ENCODE measurements at places on chromosomes 3 and 15.

GRCh38 chr15:95574053-95574452 lies 756.4 kb upstream of the NR2F2 start:
- no peak for DNase-seq

DNA sequence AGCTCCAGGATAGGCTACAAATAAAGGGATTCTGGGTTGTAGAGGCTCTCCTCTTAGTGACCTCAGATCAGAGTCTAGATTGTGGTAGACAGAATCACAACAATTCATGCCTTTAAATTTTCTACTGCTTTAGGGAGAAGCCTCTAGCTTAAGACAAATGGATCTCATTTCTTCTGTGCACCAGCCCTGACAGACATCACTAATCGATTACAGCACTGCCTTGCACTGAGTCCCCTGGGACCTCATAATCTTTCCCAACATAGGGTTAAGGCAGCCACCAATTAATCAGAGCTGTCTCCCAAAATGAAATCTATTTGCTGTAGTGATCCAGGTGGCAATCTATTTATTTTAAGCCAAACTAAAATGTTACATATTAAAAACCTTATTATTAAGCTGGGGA lies 436.5 kb upstream of the WNT5A start:
- DNase-seq, result no peak

DNA sequence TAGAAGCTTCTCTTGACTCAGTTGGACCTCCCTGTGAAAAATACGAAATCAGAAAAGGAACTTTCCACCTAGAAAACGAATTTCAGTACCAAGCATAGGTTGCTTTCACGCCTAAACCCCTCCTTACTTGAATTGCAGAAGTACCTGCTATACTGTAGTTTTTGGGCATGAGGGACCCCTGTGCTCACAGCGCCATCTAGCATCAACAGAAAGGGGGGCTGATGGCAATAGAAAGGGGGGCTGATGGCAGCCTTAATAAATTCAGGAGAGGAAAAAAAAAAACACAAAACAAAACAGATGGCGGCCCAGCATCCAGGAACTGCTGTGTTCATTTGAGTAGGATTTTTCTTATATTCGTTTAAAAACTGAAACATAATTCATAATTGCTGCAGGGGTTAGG lies 96.7 kb downstream of the NPAP1 start:
- no peak for DNase-seq

GRCh38 chr3:13137941-13138832 lies 65.0 kb upstream of the IQSEC1 start:
- no peak for DNase-seq

DNA sequence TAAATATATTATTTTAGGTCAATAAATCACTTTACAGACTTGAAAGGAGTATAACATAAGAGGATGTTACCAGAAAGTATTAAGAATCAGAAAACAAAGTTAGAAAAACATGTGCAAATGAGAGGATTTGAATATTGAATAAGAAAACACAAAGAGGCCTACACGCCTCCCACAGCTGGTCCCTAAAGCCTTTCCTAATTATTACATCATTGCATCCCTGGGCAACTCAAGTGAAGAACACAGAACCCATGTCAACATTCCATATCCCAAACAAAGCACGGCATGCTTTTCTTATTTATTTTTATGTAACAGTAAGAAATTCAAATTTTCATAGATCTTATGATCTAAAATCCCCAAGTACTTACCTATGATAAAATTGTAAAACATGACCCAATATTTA lies 61.2 kb downstream of the HERC1 start:
- DNase-seq, result no peak

DNA sequence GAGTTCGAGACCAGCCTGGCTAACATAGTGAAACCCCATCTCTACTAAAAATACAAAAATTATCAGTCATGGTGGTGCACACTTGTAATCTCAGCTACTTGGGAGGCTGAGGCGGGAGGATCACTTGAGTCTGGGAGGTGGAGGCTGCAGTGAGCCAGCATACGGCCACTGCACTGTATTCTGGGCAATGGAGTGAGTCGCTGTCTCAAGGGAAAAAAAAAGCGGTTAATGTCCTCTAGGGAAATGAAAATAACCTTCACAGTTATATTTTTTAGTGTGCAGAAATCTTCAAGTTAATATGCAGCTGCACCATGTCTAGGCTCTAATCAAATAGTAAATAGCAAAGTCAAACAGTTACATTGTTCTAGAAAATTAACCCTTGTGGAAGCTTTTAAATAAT lies 14.8 kb downstream of the CEP19 start:
- DNase-seq, result no peak

DNA sequence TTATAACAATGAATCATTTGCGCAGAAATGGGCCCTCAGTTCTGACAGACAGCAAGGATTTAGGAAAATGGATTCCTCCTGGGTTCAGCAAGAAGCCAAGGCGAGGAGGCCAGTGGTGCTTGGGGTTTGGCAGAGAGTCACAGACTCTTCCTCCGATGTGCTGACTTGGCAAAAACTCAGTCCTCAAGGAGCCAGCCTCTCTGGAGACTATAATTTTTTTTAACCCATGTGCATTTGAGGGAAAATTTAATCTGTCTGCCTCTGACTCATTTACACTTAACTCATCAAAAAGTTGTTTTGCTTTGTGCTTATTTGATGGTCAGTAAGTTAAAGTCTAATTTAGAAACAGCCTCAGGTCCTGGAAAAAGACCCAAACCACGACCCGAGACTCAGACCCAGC lies 34.2 kb upstream of the SLC24A5 start:
- no peak for DNase-seq

DNA sequence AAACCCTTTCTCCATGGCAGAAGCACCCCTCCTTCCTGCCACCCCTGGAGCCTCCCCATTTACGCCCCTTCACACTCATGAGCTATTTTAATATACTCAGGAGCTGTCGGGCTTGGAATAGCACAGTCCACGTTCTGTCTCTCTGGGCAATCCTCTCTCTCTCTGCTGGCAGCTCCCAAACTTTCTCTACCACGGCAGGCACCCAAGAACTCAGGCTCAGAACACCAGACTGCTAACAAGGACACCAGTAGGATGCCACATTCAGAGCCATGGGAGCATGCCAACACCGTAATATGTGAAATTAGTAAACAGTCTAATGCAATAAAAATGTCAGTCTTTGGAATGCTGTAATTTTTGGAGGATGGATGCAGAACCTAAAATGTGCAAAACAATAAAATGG lies 19.3 kb downstream of the TNFAIP8L3 start:
- DNase-seq, result no peak

DNA sequence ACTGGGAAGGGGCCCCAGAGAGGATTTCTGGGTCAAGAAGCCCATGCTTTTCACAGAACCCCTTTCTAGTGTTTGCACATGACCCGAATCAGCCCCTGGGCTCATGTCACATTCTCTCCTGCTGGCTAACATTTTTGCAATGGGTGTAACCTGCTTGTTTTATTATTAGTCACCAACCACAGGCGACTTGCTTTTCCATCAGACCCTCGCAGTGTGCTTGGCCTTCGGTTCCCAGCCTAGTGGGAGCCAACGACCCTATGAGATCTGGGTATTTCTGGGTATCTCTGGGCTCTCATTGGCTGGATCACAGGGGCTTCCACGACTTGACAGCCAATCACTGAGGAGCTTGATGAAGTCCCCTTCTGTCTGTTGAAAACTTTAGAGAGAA lies 11.0 kb upstream of the FBLN2 start:
- DNase-seq, result no peak

GRCh38 chr3:42264399-42265058 lies 1.5 kb downstream of the CCK start:
- peak; percentile 8 for DNase-seq

- no peak for DNase-seq
These were observed 60.1 kb upstream of the DAZL start for GRCh38 chr3:16665282-16665741.

- DNase-seq, result no peak
These were observed 64.5 kb downstream of the THBS1 start for GRCh38 chr15:39645138-39645975.

DNA sequence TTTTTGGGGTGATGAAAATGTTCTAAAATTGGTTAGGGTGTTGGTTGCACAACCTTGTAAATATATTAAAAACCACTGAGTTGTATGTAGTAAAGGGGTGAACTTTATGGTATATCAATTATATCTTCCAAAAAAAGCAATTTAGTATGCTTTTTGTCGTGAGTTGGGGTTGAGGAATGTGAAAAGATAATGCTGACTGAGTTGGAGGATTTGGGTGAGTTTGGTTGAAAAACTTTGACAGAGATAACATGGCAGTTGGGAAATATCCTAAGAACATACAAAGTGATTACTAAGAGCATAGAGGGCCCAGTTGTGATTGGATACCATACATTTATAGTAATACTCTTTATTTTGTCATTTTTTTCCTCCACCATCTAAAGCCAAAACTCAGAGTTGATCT lies 33.6 kb downstream of the HMG20A start:
- DNase-seq, result no peak

- DNase-seq, result no peak
These were observed 111.9 kb downstream of the ARPP21 start for GRCh38 chr3:35751207-35751606.

GRCh38 chr3:124584245-124584551 lies 146.1 kb upstream of the UMPS start:
- DNase-seq, result no peak

DNA sequence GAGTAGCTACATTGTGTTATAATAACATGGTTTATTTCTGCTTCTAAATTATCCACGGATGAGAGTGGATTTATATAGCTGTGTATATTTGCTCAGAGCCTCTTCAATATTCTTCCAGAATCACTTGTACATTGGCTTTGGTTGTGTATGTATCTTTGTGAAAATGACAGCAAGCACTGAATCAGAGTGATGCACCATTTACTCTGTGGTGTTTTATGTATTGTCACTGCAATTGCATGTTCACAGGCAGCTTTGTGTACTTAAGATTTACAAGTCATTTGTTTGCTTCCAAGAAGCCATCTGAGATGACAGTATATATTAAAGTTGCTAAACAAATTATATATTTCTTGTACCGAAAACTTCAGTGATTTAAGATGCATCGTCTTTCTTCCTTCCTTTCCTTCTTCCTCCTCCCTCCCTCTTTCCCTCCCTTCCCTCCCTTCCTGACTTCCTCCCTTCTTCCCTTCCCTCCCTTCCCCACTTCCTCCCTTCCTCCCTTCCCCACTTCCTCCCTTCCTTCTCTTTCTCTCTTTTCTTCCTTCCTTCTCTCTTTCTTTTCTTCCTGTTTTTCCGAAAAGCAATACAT lies 362.3 kb upstream of the GOLIM4 start:
- DNase-seq, result no peak

- peak; percentile 65 for DNase-seq
These were observed 731 bp downstream of the ZNF710 start for GRCh38 chr15:90001683-90002427.

DNA sequence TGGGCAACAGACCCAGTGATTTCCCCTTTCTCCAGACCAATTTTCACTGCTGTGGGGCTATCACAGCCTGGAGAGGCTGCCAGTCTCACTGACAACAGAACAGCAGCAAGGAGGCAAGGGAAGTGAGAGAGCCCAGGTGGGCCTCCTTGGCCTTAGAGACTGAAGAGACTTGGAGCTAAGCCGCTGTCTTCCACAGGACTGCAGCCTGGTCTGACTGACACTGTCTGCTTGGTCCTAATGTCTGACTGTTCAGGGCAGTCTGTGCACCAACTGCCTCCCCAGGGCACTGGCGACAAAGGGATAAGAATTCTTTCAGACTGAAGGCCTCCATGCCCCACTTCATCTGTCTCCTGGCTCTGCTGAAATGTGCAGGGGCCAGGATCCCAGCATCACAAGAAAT lies 11.5 kb downstream of the POMGNT2 start:
- DNase-seq, result no peak

DNA sequence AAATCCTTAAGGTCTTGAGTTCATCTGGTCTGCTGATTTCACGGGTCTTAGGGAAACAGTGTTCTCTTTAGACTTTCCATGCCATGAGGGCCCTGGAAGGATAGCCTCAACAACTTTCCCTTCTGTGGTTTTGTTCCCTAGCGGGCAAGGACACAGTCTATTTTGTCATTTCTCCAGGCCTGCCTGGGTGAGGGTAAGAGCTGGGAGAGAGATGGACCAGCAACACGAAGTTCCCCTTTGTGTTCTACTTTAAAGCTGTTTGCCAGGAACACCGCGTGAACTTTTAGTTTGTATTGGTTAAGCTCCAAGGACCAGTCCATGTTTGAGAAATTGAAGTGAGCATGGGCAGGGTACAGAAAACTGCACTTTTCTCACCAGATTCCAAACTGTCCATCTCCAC lies 20.9 kb downstream of the ST3GAL6 start:
- DNase-seq, result no peak

- no peak for DNase-seq
These were observed 288.3 kb downstream of the CNTN6 start for GRCh38 chr3:1380926-1381646.

GRCh38 chr3:141529256-141529655 lies 42.4 kb downstream of the RASA2 start:
- DNase-seq, result no peak

DNA sequence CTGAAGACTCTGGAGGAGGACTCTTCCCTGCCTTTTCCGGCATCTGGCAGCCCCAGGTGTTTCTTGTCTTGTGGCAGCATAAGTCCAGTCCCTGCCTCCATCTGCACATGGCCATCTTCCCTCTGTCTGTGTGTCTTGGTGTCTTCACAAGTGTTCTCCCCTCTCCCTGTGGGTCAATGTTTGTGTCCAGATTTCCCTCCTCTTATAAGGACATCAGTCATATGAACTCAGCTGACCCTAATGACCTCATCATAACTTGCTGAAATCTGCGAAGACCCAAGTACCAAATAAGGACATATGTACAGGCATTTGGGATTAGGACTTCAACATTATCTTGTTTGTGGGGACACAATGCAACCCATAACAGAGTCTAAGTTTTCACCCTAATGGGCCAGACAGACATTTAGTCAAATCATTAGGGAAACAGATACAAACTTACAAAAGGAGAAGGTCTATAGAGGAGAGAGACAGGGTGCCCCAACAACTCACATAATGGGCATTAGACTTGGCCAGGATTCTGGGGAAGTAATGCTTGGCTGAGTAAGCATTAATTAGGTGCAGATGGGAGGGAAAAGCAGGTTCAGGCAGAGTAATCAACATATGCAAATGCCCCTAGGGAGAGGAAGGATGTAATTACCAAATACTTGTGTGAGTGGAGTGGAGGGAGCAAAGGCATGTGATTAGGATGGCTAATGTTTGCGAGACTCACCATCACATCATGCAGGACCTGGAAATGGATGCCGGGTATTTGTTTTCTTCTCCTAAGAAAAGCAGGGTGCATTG lies 372.8 kb upstream of the TBL1XR1 start:
- DNase-seq, result no peak

GRCh38 chr3:71299160-71299559 lies 284.4 kb downstream of the FOXP1 start:
- DNase-seq, result no peak

GRCh38 chr3:133162670-133163305 lies 124.6 kb downstream of the TMEM108 start:
- DNase-seq, result no peak

GRCh38 chr15:41950127-41950483 lies 22.3 kb downstream of the EHD4 start:
- no peak for DNase-seq

- no peak for DNase-seq
These were observed 10.4 kb downstream of the SH2D7 start for GRCh38 chr15:78102741-78103140.

- DNase-seq, result no peak
These were observed 61.0 kb upstream of the AGBL1 start for GRCh38 chr15:86018679-86019078.
